Activated CD4-positive, alpha-beta T cell treated with anti-CD3 and anti-CD28 coated beads for 4 hours (primary cell): ENCODE measurements at places on chromosomes 2 and 18.
A peak's percentile ranks its signal among the peaks of the same experiment; 100 is the strongest.

DNA sequence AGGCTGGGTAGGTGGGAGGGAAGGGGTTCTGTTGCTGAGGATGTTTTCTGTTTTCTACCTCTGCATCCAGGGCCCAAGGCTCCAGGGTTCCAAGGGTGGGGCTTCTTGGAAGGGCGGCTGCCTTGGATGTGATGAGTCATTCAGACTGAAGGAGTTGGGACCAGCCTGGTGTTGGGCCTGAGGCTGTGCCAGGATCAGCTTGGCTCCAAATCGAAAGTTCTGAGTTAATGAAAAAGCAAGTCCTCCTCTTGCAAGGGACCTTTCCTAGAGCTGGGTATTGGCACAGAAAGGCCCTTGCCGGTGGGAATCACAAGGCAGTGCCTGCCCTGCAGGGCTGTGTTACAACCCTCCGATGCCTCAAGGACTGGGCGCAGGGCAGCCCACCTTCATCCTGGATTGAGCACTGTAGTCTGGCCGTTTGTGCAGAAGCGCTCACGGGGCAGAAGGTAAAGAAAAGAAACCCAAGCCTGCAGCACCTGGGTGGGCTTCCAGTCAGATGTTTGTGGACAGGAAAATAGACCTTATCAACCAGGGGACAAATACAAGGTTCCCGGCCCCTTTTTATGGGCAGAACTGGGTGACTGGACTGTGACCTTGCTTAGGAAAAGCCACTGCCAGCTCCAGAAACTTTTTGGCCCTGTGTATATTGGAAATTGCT is 52.5 kb upstream of the MCFD2 start:
- no peak for DNase-seq

DNA sequence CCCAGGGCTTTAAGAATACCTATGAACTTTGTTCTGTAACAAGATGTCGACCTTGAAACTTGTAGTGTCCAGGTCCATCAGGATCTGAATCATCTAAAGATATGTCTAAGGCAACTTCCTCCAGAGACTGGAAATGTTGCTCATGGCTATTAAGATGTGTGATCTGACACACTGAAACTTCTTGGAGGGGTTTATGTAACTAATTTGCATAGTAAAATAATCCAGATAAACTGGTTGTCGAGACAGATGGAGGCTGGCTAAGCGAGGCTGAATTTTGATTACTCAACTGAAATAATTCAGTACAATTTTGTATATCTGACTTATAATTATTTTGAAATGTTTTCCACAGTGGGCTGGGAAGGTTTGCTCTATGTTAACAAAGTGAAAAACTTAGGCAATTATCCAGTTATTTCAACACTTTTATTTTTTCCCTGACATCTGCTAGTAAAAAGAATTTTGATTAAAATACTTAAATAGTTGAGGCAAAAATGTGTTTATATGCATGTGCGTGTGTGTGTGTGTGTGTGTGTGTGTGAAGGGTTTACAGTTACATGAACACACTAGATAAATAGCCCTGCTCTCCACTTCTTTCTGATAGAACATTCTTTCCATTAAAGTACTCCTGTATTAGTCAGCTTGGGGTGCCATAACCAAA is 11.4 kb upstream of the MAP3K20 start:
- DNase-seq: no peak

DNA sequence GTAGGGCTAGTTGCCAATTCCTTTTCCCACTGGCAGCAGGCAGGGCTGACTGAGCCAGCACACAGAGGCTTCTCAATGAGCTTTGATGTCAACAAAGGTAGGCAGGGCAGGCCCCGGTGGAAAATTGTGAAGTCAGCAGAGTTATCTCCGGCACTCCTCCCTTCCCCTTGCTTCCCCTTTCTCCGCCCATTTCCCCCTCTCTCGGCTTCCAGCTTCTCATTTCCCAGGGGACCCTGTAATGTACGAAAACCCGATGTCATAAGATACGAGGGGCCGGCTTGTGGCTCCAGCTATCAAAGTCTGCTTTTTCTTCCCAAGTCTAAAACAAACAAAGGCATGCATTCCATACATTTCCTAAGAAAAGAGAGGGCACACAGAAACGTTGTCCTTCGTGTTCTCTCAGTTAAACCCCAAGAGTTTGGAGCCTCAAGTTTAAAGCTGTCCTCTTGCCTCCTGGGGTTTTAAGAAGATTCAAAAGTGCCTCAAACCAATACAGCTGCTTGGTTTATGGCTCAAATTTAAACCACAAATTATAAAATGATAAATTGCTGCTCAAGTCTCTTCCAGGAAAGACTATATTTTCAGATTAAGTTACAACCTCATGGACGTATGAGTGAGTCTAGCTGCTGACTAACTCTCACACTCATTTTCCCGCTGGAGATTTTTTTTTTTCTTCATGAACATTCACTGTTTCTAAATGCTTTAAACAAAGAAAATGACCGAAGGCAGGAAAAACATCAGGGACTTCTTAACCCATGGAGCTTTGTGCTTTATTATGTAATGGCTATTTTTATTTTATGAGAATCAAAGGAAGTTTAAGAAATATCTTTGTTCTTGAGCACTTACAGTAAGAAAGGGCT is 27.2 kb upstream of the EML4 start:
- DNase-seq: peak; percentile 50

DNA sequence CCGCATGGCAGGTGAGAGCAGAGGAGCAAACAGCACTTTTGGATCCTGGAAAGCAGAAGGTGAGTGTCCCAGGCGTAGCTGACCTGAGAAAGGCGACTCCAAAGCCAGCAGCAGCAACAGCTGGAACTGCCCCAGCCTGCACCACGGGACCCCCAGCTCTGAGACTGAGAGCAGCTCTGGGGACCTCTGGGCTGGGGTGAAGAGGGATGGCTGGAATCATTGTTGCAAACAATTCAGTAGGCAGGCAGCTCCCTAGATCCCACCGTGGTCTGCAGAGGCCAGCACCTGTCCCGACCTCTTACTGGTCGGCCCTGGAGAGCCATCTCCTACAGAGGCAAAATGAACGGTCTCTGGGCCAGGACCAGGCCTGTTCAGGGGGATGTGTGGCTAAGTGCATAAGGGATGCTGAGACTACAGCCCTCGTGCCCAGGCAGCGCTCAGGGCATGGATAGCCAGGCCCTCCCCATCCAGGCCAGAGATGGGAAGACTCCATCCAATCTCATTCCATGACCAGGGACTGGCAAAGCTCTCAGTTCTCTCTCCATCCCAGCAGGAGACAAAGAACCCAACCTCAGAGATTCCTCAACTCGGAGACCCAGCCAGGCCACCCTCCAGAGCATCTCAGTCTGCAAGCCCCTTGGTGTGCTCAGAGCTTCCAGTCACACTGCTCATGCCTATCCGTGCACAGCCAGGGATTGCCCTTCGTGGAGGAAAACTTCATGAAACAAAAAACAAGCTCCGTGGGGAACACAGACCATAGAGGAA is 38.2 kb upstream of the ALPP start:
- no peak for DNase-seq

DNA sequence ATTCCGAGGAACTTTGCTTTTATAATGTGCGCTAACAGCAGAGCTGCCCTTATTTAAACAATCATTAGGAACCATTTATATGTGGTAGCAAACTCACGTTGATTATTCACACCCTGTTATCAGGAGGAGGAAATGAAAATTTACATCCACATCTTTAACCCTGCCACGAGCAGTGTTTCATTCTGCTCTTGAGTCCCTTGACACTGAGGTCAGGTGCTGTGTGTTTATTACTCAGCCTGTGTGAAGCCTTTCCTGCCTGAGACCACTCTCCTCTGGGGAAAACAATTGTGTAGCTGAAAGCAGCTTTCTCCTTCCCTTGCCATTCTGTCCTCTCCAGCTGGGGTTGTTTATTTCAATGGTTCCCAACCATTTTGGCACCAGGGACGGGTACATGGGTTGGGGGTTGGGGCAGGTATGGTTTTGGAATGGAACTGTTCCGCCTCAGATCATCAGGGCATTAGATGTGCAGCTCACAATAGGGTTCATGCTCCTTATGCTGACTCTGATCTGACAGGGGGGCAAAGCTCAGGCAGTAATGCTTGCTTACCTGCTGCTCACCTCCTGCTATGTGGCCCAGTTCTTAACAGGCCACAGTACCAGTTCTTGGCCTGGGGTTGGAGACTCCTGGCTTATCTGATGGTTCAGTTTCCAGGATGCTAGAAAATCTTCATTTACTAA is 651.1 kb downstream of the TDRD15 start:
- DNase-seq: no peak

DNA sequence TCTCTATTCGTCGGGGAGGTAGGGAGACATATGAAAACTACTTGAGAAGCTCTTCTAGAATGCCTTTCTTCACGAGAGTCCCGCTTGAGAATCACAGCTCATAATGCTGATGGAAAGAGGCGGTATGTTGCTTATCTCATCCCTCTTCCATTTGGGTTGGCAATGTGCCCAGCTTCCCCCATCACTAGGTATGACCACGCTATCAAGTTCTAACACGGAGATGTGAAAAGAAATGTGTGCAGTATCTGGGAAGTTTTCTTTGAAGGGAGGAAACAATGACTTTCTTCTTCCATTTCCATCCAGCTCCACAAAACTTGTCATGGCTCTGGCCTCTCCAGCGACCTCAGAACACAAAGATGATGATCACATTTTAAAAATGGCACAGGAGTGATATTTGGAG is 742.4 kb downstream of the DCDC2C start:
- no peak for DNase-seq

DNA sequence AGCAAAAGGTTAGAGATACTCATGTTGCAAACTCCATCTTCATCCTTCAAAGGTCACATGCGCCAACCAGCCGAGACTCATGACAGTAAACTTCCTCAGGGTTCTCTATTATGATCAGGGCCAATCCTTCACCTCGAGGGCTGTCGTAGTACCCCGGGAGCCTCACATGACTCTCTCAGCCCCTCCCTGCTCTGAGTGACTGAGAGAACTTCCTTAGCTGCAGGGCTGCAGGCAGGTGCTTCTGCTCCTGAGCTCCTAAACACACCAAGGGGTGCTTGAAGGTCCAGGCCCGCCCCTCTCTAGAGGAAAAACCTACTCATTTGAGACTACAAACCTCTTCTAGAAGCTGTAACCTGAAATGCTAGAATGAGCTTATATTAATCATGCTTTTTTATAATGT is 48.2 kb downstream of the LONRF2 start:
- no peak for DNase-seq

GRCh38 chr2:218275371-218276072 is 5.2 kb downstream of the PNKD start:
- no peak for DNase-seq

- DNase-seq: no peak
Measured at GRCh38 chr2:208222351-208222750, 32.5 kb downstream of the IDH1 start.

DNA sequence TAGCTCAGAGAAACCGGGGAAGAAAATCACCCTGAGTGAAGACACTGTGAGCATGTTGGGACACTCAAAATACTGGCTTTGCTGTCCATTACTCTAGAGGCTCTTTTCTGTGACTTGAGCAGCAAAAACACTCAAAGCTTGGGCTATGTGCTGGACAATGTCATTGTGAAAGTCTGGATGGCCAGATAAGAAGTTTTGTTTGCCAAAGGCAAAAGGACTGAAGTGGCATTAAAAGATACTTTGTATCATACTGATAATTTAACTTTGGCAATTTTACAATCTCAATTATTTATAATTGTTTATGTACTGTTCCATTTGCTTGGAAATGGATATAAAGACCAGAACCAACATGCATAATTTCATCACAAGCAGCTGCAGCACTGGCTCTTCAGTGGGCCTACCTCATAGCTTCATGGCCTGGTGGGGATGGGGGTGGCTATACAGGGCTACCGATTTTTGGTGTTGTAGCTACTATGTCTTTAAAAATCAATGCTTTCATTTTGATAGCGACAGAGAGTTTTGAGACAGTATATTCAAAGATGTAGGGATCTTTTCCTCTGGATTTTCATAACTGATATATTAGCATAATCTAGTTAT is 51.1 kb downstream of the RBKS start:
- no peak for DNase-seq

DNA sequence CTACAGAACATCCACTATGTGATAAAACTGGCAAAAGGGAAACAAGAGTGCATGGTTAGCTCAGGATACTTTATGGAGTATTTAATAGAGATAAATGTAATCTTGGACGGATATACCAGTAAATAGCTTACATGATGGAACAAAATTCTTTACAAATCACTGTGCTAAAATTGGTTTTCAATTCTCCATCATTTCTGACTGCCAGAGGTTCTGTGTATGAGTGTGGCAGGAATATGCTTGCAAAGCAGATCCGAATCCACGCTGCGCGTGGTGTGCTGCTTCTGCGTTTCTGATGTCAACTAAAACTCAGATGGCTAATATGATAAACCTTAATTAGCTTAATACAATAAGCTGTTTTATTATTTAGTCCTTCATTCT is 2.1 kb downstream of the ZNF532 start:
- no peak for DNase-seq

DNA sequence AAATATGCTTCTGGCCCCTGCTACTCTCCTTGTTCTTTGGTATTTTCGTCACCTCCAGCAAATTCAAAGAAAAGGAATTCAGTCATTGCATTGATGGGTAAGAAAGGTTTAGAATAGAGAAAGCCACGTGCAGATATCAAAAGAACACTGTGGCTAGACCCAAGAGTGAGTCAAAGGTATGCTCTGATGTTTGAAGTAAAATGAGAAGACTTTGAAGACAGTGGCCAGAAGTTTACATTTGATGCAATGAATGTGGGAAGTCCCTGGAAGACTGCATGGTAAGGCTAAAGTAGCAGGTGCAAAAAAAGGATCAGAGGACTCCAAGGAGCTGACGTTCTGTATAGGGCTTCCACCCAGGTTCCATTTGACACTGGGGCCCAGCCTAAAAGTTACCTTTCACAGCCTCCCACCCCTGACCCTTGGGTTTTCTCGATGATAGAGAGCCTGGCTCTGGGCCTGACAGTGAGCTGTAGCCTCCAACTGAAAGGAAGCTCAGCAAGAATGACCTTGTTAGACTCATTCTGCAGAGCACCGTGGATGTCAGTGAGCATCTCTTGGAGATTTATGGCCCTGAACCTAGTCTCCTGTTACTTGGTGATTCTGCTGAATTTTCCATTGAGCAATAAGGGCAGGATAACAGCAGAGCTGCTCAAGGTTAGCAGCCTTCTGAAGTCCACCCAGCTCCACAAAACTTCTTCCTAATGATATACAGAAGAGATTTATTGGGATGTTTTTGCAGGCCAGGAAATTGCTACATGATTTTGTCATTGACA is 223.7 kb upstream of the RBBP8 start:
- no peak for DNase-seq

DNA sequence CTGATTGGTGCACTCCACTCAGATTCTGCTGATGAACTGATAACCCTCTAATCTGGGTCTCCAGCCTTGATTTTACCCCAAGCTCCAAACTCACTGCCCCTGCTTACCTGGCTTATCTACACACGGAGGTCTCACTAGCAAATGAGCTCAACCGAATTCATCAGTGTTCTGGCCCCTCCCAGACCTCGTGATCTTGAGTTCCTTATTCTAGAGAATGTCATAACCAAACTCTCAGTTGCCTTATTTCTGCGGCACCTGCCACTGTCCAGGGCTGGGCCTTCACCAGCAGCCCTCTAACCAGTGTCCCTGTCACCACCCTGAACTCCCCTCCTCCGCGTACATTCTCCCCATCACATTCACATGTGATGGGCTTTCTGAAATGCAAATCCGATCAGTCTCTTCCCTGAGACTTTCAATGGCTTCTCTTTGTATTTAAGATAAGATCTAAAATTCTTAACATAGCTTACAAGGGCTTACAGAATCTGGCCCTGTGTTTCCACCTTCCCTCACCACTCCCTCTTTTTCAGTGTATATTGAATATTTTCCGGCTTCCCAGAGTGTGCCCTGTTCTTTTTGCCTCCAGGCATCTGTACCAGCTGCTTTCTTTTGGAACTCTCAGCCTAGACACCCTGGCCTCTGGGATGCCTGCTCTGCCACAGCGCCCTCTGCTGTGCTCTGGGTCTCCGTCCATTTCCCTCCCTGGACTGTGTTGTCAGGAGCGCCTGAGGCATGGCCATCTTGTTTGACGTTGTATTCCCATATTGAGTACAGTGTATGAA is 31.1 kb downstream of the NAB1 start:
- DNase-seq: peak; percentile 44
